ENCODE measurements at places on chromosomes 1 and 21. TPM values are rescaled to one million over a fixed set of nuclear protein-coding genes. Genes with fewer than 3 reads are reported as not detected.

- no peak for DNase-seq
Measured at GRCh38 chr1:70438529-70438928, 27.5 kb downstream of the CTH start.

GRCh38 chr1:156419854-156420204 is 50.8 kb downstream of the RHBG start:
- DNase-seq, result no peak

DNA sequence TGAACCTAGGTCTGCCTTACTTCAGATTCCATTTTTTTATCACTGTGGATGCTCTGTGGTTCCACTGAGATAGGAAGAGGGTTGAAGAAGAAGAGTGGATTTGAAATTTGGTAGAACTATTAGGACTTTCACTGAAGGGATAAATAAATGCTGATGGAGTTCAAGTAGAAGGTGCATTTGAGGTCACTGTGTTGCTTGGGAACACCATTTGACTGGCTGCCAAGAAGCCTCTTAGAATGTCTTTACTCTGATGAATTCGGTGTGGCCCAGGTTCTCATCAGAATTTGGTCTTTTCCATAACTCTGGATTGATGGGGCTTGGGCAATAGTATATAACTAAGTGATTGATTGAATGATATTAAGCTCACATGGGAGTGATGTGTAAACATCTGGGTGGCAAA is 11.9 kb downstream of the XPR1 start:
- DNase-seq, result no peak

DNA sequence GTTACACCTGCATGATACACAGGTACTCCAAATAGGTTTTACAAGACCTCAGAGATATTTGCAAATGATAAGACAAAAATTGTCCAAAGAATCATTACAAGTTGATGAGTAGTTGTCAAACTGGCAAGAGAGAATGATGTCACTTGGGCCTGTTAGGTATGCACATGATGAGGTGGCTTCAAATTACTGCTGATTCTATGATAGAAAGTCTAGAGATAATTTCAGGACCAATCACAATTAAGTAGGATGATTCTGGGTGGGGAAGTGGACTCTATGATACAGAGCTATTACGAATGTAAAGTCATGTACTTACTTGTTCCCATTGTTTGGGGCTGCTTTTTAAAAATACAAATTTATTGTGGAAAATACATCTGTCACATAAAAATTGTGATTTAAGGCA is 5.2 kb upstream of the SPRR1B start:
- DNase-seq, result no peak

The CYP4Z1 gene
- total RNA-seq, result not detected

All from activated CD4-positive, alpha-beta T cell treated with anti-CD3 and anti-CD28 coated beads, Interleukin-2, amount 10 ng/mL, durations not matched to agents 7 days and 5 days (primary cell).